H7 (cell line): ENCODE measurements at places on chromosomes 5 and 9.

- DNase-seq: no peak
Measured at GRCh38 chr5:56479126-56479525, 246.0 kb upstream of the ANKRD55 start.

DNA sequence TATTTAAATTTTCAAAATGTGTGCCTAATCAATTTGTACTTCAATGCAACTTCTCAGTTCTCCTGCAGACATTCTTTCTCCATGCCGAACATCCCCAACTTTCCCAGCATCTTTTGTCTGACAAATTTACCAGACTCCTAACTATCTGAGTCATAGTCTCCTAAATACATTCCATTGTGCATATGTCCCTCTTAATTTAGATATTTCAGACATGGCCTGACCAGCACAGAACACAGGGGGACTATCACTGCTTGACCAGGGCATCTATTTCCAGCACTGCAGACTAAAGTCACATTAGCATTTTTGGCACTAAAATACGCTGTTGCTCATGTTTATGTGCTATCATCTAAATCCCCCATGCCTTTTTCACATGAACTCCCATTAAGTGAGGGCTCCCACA, 71.9 kb downstream of the ITGA1 start:
- no peak for DNase-seq

GRCh38 chr5:88979244-88979643, 96.3 kb upstream of the MEF2C start:
- no peak for DNase-seq

DNA sequence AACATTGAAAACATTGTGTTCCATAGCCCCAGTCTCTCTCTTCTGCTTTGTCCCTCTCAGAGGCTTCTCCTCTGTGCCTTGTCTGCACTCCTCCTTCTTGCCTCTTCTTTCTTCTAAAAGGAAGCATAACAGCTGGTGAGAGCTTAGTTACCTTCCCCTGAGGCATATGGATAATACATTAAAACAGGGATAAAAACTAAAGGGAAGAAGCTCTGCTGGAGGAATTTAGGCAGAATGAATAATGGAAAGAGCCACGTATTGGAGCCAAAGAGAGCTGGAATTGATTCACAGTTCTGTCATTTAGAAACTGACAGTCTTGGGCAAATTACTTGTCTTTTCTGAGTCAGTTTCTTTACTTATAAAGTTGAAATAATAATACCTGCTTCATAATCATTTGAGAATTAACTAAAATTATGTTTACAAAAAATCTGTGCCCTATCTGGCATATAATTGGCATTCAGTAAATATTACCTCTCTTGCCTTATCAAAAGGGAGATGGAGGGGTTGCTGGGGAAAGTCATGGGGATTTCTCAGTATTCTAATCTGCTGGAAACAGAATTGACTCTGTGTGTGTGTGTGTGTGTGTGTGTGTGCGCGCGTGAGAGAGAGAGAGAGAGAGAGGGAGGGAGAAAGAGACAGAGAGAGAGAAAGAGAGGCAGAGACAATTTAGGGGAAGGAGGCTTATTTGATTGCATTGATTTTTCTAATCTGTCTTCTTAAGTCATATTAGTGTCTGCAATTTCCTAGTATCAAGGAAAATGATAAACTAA, 20.2 kb downstream of the ZNF474 start:
- DNase-seq: no peak

- DNase-seq: no peak
Measured at GRCh38 chr5:5306696-5307095, 115.8 kb upstream of the ICE1 start.

DNA sequence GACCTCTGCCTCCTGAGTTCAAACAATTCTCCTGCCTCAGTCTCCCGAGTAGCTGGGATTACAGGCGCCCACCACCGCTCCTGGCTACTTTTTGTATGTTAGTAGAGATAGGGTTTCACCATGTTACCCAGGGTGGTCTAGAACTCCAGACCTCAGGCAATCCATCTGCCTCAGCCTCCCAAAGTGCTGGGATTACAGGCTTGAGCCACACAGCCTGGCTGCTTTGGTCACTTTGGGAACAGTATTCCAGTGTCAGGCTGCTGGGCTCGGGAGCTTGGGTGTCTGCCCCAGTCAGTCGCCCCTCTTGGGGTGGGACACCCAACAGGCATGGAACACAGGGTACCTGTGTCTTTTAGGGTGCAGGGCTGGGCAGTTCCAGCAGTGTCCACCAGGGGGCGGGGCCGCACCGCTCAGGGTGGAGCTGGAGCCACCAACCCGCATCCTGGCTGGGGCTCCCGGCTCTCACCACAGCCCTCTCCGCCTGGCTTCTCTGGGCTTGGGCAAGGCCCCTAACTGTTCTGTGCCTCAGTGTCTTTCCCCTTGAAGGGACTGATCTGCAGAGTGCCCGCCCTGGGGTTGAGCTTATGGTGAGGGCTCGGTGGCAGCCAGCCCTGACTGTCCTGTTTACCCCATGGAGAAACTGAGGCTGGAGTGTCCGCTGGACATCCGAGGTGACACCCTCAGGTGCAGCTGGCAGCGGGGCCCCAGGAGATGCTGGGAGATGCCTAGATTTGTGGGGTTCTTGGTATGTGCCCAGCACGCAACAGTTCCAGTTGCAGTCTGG, 6.4 kb upstream of the RNU6ATAC start:
- no peak for DNase-seq

DNA sequence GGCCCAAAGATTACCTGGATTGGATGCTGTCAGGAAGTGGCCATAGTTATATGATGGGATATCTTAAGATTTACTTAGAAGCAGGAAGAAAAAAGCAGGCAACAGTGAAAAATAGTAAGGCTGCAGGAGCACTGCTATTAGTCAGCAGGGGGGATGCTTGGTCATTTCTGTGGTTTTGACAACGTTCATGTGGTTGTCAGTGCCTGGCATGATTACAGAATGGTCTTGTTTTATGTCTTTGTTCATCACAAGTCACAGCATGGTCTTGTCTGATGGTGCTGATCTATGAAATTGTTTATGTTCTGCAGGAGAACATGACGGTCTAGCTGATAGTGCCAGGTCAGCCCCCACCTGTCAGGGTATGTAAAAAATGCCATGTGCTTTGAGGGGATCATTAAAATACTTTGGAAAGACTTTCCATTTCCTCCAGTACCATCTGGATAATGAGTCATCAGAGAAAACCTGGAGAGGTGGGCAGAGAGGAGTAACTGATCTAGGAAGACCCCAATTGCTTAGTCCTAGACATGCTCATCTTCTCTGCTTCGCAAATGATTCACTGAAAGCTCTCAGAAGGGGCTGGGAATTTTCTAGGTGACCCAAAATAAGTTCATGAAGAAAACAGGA, 48.5 kb downstream of the PLGRKT start:
- DNase-seq: no peak
